ENCODE measurements at places on chromosomes 4 and X. TPM values are rescaled to one million over a fixed set of nuclear protein-coding genes. Genes with fewer than 3 reads are reported as not detected.

Gene PNMA3
- 0.90 TPM for total RNA-seq

Gene SHROOM2
- total RNA-seq: not detected

Gene CNKSR2
- total RNA-seq: 7.1 TPM

Gene PAPSS1
- total RNA-seq: 31.2 TPM
